ENCODE measurements at places on chromosomes 7 and 10.

DNA sequence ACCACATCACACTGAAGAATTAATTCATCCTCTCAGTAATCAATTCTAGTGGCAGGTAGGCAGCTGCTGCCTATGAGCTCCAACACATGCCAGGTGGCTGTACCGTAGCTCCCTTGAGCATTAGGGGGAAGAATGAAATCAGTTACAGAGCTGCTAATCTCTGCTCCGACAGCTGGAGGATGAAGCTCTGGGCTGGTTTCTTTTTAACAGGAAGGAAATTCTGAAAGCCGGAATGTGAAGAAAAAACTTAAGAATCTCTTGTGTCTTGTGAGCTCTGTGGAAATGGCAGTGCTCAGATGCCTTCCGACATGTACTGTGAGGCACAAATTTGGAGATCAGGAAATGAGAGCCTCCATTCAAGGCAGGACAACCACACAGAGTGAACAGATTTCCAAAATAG, 2.8 kb upstream of the AHCYL2 start:
- DNase-seq: peak; percentile 53

DNA sequence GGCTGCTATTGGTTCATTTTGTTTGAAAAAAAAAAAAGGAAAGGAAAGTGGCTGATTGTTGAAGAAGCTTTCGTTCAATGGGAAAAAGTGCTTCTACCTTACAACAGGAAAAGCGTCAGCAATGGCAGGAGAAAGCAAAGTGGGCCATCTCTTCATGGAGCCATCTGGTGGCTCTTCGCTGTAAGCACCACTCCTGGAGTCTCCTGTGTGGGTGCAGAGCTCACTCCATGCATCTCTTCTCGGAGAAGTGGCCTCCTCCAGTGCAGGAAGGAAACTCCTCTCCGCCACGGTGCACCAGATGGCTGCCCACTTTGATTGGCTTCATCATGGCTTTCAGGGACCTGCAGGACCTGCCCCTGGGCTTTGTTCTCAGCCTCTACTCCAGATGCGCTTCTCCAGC, 250.9 kb downstream of the PTEN start:
- no peak for DNase-seq

GRCh38 chr7:105487579-105488571, 34.2 kb downstream of the PUS7 start:
- no peak for DNase-seq

- no peak for DNase-seq
Measured at GRCh38 chr7:13041368-13041988, 354.0 kb downstream of the ARL4A start.

GRCh38 chr7:34087892-34088891, 182.9 kb downstream of the BMPER start:
- DNase-seq: no peak

GRCh38 chr10:5334196-5334880, 30.4 kb upstream of the UCN3 start:
- no peak for DNase-seq

DNA sequence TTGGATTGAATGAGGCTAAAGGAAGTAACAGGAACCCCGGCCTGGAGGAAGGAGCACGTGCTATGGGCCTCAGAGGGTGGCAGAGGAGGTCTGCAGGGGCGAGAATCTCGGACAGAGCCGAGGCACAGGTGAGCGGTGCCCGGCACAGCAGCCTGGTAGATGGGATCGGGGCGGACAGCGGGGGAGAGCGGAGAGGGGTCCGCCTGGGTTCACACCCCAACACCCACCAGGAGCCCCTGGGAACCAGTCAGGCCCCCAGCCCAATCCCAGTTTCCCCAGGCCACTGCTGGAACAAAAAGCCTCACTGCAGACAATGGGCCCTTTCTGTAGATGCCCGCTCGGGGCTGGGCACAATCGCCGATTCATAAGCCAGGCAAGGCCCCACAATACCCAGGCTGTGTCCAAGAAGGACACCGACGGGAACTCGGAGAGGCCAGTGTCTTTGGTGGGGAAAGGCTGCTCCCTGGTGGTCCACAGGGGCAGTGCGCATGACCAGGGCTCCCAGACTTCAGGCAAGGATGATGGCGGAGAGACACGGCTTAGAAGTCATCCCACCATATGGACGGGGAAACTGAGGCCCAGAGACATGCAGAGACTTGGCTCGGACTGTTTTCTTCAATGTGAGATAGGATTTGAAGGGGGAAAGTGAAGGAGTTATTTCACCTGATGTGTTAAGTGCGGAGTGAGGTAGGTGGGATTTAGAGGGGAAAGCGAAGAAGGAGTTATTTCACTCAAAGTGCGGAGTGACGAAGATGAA, 106.9 kb upstream of the GPR26 start:
- peak; percentile 5 for DNase-seq

GRCh38 chr10:26318672-26319071, 102.1 kb downstream of the GAD2 start:
- no peak for DNase-seq

DNA sequence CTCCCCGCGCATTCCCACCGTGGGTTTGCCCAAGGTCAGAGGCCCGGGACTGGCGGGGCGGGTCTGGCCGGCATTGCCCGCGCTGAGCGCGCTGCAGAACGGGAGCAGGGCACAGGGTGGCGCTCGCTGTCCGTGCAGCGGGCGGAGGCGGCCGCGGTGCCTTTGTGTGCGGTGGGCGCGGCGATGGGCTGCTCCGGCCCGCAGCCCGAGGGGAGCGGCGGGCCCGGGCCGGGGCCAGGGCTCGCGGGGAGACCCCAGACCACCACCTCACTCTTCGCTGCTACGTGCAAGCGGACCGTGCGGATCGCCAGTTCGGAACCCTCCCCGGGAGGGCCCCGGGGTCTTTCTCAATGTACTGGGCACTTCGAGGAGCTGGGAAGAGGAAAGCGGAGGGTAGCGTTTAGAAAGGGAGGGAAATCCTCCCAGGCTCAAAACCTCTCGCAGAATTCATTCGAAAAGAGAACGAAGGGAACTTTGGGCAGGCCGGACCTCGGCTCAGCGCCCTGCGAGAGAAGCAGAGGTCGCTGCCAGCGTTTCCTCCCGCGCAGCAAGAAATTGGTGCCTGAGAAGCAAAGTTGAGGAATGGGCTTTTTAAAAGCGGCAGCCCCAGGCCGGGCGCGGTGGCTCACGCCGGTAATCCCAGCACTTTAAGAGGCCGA, 8.5 kb downstream of the SP8 start:
- no peak for DNase-seq

DNA sequence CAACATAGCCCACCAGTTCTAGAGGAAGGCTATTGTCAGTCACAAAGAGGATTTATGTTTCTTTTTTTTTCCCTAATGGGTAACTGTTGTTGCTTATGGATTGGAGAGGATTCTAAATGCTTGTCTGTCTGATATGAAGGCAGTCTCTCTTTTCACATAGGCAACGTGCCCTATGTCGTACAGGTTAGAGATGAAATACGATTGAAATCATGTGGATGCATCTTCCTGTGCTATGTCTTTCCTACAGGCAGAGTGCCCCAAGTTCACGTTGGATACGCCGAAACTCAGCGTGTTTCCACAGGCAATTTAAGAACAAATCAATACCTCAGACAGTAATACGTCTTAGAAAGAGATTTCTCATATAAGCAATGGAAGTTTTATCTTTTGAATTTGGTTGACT, 93.8 kb downstream of the CELF2 start:
- DNase-seq: no peak

GRCh38 chr10:86265236-86265894, 101.2 kb downstream of the GRID1 start:
- DNase-seq: no peak

GRCh38 chr10:44310762-44311562, 73.9 kb downstream of the CXCL12 start:
- DNase-seq: no peak

DNA sequence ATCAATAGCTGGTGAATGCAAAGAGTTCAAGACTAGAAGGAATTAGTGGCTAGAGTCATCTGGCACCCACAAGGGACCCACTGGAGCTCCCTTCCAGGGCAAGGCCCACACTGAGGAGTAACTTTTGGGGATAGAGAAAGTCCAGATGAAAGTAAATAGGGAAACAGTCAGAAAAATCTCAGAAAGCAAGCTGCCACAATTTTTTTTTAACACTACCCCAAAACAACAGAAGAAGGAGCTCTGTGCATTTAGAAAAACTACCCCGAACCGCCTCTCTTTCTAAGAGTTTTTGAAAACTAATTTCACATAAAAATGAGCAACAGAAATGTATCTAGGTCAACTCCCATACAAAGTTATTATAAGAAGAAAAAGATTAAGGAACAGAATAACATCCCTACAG, 42.2 kb downstream of the AOAH start:
- DNase-seq: no peak

All from bone marrow (tissue), 2 donors.